ENCODE measurements at places on chromosomes 16 and 17.
A peak's percentile ranks its signal among the peaks of the same experiment; 100 is the strongest.

GRCh38 chr16:58448890-58449289 lies 51.1 kb upstream of the NDRG4 start:
- no peak for DNase-seq

- DNase-seq, result no peak
These were observed 11.7 kb downstream of the ATPAF2 start for GRCh38 chr17:18027280-18027679.

- no peak for DNase-seq
These were observed 36.2 kb downstream of the YPEL2 start for GRCh38 chr17:59367657-59368045.

- peak; percentile 25 for DNase-seq
These were observed 32.4 kb downstream of the CLTC start for GRCh38 chr17:59652119-59652518.

DNA sequence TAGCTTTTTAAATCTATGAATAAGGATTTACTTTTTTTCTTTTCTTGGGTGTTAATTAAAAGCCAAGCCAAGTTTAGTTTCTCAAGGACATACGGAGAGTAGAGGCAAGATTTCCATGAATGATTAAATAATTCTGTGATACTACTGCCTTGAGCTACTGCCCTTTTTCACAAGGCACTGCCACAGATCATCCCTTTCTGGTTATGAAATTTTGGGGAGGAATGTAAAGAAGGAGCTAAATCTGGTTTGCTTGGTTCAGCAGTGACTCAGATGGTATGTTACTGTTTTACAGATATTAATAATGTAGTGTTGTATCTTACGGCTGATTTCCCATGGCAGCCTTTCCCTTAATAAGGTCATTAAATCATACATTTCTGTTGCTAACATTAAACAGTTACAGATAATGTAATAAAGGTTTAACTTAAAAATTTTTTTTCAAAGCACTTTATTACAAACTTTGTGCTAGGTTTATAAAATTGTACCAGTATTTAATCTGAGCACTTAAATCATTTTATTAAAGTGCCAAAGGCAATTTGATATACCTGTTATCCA lies 2.6 kb downstream of the WSB1 start:
- DNase-seq, result peak; percentile 78

DNA sequence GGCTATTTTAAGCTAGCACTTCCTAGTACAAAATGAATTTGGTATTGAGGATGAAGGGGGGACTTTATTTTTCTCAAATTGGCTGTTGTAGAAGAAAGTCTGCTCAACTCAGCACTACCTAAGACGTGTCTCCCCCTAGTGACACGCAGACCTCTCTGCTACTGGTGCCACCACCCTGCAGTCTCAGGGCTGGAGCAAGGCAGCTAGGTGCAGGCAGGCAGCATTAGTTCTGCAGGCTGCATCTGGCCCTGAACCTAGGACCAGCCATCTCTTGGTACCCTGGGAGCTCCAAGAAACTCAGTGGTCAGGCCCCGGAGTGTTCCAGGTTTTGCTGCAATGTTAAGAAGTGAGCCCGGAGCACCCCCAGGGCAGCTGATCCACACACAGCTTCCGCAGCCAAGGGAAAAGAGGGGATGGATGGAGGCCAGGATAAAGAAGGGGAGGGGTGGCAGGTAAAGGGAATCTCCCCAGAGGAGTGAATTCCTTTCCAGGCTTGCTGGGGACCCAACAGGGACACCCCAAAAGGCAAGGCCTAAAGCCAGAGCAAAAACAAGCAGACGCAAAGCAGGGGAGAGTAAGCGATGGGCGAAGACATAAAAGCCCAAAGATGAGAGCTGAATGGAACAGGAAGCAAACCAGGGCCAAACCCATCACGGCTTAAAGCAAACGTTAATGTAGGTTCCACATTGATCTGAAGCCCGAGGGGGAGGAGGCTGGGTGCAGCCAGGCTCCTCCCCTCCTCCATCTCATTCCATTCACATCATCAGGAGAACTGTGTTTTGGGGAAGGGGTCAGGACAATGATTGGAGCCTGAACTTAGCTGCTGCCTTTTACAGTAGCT lies 200.5 kb downstream of the ZFHX3 start:
- peak; percentile 49 for DNase-seq

DNA sequence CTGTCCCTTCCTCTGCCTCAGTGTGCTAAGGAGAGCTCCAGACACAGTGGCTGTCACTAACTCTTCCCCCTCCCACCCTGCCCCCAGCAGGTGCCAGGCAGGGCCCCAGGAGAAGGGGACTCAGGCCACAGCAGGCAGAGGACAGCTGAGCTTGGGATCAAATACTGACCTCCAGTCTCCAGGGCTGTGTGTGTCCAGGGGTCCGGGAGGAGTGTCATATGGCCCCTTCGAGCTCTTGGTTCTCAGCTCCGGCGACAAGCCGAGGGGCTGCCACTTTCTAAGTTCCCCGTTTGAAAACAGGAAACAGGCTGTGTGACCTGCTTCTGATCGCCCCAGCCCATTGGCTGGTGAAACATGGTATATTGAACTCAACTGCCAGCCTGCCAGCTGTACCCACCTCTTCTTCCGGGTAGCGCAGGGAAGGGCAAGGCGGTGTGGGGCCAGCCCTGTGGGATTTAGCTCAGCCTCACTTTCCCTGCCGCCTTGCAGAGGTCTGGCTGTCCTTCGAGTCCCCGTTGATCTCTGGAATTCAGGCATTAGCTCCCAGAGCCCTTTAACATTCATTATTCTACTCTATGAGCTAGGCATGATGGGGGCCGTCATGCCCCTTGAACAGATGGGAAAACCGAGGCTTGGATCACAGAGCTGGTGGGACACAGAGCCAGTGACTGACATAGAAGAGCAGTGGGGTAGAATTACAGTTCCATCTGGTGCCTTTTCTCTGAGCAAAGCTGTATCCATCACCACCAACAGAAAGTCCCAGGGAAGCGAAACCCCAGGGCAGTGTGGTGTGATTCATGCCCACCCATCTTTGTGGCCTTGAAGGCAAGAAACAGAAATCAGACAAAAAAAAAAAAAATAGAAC lies at the start of gene SNX20:
TSS of gene SNX20 (minus strand) at position 292 of the 865 bp plus-strand sequence. CDS start 3,786 bp downstream, outside the sequence.
- no peak for DNase-seq

GRCh38 chr17:49447628-49448302 lies 33.1 kb upstream of the PHB1 start:
- no peak for DNase-seq

DNA sequence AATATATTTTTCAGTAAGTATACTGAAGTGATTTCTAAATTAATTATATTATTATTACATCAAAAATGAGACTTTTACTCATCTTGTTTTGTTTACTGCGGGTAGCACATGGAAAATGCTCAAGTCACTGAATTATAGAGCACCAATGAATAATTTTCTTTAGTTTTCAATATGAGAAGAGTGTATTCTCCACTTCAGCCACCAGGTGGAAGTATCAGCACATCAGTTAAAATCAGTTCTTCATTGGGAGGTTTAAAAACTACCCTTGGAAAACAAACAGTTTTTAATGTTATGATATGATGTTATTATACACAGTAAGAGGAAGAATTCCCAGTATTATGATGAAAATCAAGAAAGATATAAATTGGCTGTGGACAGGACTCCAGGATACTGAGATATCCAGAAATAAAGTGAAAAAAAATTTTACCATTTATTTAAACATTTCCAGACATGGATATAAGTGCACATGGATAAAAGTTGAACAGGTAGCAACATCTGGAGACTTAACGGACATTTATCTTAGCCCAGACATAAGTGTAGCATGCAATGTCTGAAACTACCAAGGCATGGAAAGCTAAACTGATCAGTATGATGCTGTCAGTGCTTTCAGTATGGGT lies 467.3 kb downstream of the KCNJ2 start:
- peak; percentile 58 for DNase-seq

GRCh38 chr17:58529275-58529674 lies 14.8 kb upstream of the MTMR4 start:
- DNase-seq, result no peak

- DNase-seq, result no peak
These were observed 36.3 kb downstream of the DHRS7C start for GRCh38 chr17:9755083-9755482.

DNA sequence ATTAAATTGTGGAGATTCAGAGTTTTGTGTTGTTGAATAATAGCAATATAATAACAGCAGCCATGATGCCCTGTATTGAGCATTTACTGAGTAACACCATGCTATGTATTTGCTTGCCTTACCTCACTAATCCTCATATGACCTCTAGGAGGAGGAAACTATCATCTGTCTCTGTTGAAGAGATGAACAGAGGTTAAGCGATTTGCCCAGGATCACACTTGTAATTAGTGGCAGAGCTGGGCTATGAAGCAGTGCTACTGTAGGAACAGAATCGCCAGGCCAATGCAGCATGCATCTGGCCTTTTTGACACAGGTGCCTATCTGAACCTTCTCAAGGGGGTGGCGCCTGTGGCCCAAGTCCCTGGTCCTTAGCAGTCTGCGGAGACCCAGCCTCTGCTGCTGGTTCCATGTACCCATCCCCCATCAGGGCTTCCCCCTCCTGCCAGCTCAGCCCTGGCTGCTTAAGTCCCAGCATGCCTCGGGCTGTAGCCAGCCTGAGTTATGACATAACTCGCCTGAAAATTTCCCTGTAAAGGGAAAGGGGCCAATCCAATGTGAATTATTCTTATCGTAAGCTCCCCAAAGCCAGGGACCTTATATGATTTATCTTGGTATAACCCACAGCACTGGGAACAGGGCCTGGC lies 50.4 kb upstream of the HS3ST2 start:
- no peak for DNase-seq

DNA sequence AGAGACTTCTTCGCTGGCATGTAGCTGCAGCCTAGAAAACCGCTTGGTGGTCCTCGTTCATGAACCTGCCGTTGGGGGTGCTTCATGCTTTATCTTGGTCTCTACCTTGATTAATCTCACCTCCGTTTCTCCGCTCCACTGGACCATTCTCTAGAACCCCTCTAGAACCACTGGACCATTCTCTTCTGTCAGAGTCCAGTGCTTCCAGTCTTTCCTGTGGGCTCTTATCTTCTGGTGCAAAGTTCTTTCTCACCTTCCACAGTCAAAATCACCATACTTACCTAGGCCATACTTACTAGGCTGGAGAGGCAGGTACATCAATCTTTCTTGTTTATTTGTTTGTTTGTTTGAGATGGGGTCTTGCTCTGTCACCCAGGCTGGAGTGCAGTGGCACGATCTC lies 71.4 kb downstream of the PITPNC1 start:
- DNase-seq, result no peak

- no peak for DNase-seq
These were observed 53.4 kb downstream of the PRKCB start for GRCh38 chr16:23889189-23889588.

GRCh38 chr16:6600167-6600566 lies 732.5 kb upstream of the RBFOX1 start:
- no peak for DNase-seq

DNA sequence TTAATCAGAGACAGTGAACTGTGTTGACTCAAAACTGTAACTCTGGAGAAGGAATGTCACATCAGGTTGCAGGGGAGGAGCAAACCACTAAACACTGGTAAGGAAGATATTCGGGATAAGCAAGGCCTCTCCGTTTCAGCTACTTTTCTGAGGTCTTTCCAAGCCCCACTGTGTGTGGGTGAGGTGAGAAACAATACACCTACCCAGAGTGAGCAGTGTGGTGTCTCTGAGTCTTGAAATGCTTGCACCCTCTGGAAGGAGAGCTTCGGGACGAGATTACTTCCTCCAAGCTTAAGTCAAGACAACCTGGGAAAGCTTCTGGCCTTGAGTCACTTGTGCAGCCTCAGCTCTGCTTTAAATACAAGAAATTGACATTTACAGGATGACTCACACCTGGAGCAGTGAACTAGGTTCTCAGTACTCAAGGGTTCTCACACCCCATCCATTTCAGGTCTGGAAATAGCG lies 2.5 kb upstream of the MAP3K14 start:
- DNase-seq, result no peak

DNA sequence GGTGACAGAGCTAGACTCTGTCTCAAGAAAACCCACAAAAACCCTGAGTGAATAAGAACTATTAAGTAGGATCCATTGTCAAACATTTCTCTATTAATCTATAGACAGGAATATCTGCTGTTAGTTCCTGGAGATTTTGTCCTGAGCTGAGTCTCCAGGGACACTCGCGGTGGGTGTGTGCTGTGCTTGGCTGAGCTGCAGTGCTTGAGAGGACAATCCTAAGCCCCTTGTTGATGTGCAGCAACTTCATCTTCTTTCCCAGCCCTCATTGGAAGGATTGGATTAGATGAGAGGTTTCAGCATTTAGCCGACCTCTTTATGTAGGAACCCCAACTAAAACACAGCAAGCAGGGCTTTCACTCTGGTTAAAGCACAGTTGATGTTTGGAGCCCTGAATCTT lies 33.3 kb downstream of the NDEL1 start:
- DNase-seq, result peak; percentile 1

DNA sequence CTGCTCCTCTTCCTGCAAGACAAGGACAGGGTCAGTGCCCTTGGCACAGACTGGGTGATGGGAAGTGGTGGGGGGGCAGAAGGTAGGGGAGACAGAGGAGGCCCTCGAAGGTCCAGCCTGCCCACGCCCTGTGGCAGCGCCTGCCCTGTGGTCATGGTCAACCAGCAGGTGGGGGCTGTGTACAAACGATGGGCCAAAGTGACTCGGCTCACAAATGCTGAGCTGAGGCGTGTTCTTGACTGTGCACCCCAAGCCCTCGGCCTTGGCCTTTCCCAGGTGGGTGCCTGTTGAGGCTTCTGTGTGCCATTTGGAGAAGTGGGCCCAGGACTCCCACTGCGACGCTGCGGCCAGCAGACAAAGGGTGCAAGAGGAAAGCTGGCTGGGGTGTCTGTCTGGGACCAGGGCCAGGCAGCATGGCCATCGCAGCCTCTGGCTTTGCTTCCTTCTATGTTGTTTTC lies 22.6 kb downstream of the MXRA7 start:
- no peak for DNase-seq

- no peak for DNase-seq
These were observed 184.2 kb downstream of the COPRS start for GRCh38 chr17:31674717-31675349.

- peak; percentile 60 for DNase-seq
These were observed 33.7 kb upstream of the KDM8 start for GRCh38 chr16:27169511-27170071.

GRCh38 chr16:84359326-84359725 lies 9.0 kb upstream of the ATP2C2 start:
- DNase-seq, result no peak

DNA sequence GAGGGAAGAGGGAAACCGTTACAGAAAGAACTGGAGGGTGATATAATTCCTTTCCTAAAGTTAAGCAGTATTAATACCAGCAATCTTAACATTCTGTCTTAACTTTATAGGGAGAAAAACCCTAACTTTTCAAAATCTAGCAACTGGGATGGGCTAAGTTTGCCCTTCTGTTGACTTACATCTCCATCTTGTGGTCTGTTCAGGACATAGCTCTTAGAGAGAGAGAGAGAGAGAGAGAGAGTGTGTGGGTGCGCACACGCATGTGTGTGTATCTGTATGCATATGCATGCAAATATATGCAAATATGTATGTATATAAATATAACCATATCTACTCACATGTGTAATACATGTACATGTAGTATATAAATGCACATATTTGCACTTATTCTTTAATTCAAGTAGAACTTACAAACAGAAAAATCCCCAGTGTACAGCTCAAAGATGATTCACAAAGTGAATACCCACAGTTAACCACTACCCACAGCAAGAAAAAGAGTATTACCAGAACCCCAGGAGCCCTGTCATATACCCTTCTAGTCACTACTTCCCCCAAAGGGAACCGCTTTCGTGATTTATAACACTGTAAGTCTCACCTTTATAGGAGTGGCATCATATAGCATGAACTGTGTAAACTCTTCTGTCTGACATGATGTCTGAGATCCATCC lies 46.5 kb downstream of the STX8 start:
- peak; percentile 63 for DNase-seq

- DNase-seq, result no peak
These were observed 140.7 kb downstream of the SDK2 start for GRCh38 chr17:73503560-73503959.

All from GM03348 (cell line).